Kidney glomerular epithelial cell (primary cell): ENCODE measurements at places on chromosomes 2 and 18.
A peak's percentile ranks its signal among the peaks of the same experiment; 100 is the strongest.

- no peak for DNase-seq
Observed at GRCh38 chr2:163697846-163698637, 37.8 kb downstream of the FIGN start.

GRCh38 chr2:201882353-201883090 lies 76.2 kb downstream of the CDK15 start:
- DNase-seq, result no peak

GRCh38 chr2:203327901-203328759 lies at the start of gene ABI2:
ABI2 (plus strand) TSS chr2:203328394; CDS start chr2:203328515, 121 bp downstream.
- peak; percentile 82 for DNase-seq

DNA sequence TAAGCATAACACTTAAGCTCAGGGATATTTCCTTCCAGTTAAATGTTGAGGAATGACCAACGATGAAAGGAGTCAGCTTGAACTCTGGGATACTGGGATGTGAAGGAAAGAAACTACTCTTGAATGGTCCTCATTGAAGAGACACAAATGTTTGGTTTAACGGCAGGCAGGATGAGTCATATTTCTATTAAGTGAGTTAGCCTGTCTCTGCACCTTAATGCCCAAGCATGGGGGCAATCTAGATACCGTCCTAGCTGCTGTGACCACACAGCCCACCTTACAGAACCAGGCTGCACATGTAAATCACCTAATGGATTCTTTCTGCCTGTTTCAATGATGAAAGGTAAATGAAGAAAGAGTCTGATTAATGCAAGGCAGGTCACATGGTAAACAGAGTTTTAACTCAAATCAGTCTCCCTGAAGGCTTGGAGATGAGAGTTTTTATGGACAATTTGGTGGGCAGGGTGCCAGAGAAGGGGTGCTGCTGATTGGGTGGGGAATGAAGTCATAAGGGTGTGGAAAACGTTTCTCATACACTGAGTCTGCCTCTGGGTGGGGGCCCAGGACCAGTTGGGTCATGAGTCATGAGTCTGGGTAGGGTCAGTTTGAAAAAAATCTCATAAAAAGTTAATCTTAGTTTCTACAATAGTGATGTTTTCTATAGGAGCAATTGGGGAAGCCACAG lies 144.6 kb upstream of the MMADHC start:
- DNase-seq, result peak; percentile 38
